ENCODE measurements at places on chromosomes 16 and 17. TPM values are rescaled to one million over a fixed set of nuclear protein-coding genes. Genes with fewer than 3 reads are reported as not detected.

The RUNDC3A gene
- not detected for total RNA-seq

The CCL4L2 gene
- not detected for total RNA-seq

The CDH13 gene
- total RNA-seq = 123 TPM

The ERBB2 gene
- 17.4 TPM for total RNA-seq

The SULT1A3 gene
- total RNA-seq = 4.4 TPM

The ANKRD13B gene
- 14.7 TPM for total RNA-seq

The CNTNAP4 gene
- 0.12 TPM for total RNA-seq

The EXOC3L1 gene
- total RNA-seq = not detected

The SLC13A2 gene
- total RNA-seq = not detected

The TMC8 gene
- not detected for total RNA-seq

The CD300LB gene
- not detected for total RNA-seq

The MARF1 gene
- 22.2 TPM for total RNA-seq

The SLC12A3 gene
- total RNA-seq = not detected
